ENCODE measurements at places on chromosomes 11 and 22.

DNA sequence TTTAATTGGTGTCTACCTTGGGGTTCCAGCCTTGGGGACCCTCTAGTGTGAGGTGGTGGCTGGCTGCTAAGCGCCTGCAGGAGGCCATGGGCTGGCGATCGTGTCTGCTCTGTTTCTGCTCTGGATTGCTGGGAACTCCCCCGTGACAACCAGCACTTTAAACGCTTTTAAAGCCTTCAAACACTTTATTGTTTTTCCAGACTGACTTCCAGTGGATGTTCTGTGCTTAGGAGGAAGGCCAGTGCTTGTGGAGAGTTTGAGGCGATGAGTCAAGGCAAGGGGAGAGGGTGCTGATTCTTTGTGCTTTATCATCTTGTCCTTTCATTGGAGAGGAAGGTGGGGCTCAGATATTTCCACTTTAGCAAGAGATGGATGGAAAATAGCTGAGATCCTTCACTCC lies 81.6 kb downstream of the FLI1 start:
- no peak for DNase-seq

GRCh38 chr11:68581439-68581838 lies 102.9 kb upstream of the GAL start:
- no peak for DNase-seq

DNA sequence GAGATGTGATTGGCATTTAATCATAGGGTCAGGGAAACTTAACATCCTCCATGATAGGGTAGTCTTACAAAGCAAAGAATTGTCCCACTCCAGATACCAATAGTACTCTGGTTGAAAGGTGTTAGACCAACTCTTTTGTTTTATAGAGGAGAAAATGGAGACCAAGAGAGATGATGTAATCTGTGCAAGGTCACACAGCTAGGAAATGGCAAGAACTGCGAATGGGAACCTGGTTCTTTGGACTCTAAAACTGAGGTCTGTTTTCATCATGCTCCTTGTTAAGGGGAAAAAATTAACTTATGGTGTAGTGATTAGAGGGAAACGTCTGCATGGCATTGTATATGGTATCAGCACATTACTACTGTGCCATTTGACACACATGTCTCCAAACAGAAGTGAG lies 171.1 kb downstream of the COMMD9 start:
- DNase-seq = no peak

DNA sequence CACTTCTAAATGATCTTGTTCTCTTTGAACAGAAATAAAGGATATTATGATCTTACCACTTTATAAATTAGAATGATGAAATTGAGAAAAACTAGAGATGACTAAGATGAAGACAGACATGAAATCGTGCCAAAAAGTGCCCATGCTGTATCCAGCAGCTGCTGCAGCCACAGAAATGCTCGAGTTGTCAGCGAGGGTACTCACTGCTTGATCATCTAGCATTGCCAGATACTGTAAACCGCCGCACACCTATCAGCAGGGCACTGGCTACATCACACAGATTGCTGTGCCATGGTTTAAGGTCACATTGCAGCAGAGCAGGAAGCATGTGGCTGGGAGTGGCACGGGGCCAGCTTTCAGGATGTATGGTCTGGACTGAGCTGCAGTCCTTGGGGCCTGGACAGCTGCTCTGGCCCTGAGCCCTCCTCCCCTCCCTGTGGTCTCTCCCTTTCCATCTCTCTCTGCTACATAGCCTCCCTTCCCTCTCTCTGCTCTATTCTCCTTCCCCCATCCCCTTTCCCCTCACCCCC lies 51.0 kb upstream of the SEPTIN5 start:
- no peak for DNase-seq

DNA sequence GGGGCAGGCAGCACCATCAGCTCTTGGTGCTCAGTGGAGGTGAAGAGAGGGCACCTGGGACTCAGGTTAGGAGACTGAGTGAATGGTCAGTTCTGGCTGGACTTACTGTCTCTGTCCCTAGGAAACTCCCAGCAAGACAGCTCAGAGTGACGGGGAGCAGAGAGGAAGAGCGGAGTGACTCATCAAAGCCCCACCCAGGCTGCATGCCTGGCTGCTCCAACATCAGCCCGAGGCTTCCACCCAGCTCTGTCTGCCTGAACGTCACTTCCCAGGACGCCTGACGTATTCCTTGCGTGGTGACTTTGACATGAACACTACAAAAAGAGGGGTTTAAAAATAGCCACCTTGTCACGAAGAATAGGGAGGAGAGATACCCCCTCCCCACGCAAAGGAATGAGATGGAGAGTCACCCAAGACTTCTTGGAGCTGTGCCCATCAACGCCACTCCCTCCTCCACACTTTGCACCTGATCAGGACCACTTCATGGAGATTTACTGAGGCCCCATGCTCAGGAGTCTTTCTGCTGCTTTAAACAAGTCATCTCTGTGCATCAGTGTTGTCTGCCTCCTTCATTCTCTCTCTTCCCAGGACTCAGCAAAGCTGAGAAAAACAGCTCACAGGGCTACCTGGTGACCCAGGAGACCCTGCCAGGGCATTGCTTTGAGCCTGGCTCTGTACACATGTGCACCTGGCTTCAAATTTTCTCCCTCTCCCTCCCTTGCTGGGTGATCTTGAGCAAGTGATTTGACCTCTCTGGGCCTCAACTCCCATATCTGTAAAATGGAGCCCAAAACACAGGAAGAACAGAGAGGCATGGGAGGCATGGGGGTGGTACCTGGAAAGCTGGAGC lies 83.1 kb downstream of the MN1 start:
- peak; percentile 89 for DNase-seq

- DNase-seq = no peak
Observed at GRCh38 chr22:17229991-17230630, 10.9 kb upstream of the ADA2 start.

DNA sequence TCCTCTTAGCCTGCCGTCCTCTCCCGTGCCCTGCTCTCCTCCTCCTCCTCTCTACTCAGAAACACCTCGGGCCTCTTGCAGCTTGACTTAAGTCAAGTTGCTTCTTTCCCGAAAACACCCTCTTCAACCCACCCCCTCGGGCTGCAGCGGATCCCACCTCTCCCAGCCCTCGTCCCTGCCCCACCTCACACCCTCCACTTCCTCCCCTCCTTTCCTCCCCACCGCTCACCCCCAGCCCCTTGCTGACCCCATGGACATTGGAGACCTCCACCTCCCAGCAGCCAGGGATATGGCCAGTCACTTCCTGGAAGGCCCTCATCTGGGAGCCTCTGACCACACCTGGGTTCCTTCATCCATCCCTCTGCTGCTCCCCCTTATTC lies 8.5 kb upstream of the CYTH4 start:
- DNase-seq = no peak

DNA sequence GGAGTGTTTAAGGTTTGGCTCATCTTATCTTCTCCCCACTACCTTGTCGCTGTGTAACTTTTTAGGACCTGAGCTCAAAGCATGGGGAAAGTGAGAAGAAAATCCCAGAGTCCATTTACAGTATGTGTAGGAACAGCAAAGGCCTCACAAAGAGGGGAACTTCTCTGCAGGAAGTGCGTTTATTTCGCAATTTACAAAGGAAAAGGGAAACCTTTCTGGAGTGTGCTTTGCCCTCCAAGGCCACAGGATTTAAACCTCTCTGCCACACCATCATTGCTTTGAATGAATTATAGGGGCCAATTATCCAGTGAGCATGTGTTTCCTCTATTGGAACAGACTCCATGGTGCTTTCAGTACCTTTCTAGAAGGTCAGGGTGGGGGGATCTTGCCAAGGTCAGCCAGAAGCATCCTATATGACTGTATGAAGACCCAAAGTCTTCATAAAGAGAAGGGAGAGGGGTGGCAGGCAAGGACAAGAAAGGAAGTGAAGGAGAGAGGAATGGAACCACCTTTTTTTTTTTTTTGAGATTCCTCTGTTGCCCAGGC lies 68.1 kb upstream of the LMO2 start:
- DNase-seq = no peak

GRCh38 chr11:73875840-73876239 lies 806 bp downstream of the COA4 start:
- DNase-seq = peak; percentile 13

- no peak for DNase-seq
Observed at GRCh38 chr22:20180640-20181039, 29.8 kb upstream of the CCDC188 start.

DNA sequence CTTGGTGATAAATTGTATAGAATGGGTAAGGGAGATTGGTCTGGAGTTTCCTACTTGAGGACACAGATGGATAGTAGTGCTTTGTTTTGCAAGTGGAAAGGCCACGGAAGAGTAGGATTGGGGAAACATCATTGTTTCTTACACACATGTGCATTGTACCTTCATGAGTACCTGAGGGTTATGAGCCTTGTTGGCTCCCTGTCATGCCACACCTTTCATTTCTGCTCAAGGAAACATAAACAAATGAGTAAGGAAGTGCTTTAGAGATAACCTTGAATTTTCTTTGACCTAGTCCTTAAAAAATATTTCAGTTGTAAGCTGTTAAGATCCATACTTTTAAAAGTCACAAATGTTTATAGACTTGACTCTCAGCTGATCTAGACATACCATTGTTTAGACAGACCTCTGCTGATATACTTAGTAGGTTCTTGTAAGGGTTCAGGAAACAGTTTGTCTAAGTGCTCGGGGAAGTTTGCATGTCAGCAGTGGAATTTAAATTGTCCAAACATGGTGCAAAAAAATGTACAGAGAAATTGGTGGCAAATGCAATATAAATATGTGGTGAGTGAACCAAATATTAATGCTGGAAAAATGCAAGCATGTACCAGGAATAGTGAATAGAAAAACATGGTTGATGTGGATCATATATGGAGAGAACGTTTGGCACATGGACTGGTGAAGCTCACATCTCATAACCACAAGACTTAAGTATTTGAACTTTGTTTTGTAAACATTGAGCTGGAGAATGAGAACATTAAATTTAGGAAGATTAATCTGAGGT lies 40.9 kb downstream of the GAS2 start:
- no peak for DNase-seq

- DNase-seq = no peak
Observed at GRCh38 chr11:27357250-27357649, 5.8 kb downstream of the CCDC34 start.

DNA sequence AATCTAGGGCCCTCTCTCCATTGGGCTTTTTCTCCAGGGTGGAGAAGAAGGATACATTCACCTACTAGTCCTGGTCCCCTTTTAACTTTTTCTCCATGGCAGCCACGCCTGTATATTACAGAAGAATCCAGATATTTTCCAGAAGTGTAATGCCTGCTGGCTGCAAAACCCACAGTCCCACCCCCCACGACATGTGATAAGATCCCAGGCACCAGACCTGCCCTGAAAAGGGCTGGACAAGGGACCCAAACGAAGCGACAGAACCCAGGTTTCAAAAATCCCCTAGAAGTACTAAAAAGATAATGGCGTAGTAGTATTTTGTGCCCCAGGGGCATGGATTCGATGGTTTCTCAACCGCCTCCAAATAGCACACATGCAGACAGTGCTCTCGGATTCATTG lies 2.8 kb downstream of the WT1 start:
- no peak for DNase-seq

- no peak for DNase-seq
Observed at GRCh38 chr11:118670063-118670462, 9.4 kb downstream of the TREH start.

DNA sequence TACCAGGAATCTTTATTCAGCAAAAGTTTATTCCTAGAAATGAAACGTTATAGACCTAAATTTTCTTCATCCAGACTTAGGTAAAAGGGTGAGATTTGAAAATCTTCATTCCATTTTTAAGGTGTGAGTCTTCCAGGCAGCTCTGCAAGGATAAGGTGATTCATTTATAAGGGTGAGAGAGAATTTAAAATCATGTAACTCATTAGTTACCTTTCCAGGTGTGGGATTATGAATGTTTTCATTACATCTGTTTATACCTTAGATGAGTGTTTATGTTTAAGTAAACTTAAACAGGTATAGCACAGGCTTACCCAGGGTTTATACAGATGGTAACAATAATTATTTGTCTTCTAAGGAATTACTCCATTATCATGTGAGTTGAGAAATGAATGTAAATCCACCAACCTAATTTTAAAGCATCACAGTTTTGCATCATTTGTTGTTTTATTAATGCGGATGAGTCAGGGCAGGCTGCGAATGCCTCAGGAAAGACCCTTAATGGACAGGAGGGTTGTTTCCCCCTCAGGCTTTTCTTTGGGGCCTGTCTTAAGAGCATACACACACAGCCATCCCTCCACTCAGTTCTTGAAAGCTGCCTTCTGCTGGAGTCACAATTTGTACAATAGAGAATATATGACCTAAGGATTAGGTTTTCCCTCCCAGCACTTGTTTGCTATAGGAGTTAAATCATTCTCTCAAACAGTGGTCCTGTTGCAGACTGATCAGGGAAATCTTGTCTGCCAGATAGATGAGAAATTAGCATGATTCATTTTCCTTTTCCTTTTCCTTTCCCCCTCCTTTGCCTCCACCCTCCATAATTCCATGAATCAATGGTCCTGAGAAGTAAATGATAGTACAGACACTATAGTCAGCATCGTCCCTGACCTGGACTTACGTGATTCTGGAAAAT lies 3.0 kb downstream of the PRSS23 start:
- no peak for DNase-seq

- DNase-seq = peak; percentile 54
Observed at GRCh38 chr11:32586576-32587190, 3.1 kb downstream of the EIF3M start.

Measured in kidney glomerular epithelial cell (primary cell).